ENCODE measurements at places on chromosomes 12 and 14.

DNA sequence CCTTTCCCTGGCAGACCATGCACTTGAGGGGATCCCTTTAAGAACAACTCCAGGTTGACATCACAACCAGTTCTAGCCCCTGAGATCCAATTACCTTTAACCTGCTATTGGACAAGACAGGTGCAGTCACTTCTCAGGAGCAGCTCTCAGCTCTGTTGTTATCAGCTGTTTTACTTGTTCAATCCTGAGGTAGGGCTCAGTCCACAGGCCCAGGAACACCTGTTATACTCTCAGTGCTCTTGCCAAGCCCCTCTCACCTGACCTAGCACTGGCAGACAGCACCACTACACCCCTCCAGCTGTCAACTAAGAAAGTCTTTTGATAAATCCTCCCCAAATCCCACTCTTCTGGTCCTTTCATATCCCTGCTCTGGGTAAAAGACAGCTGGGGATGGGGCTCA, 163.9 kb upstream of the TMTC2 start:
- DNase-seq = no peak

- peak; percentile 19 for DNase-seq
Measured at GRCh38 chr14:64725879-64726584, 21.8 kb downstream of the PLEKHG3 start.

DNA sequence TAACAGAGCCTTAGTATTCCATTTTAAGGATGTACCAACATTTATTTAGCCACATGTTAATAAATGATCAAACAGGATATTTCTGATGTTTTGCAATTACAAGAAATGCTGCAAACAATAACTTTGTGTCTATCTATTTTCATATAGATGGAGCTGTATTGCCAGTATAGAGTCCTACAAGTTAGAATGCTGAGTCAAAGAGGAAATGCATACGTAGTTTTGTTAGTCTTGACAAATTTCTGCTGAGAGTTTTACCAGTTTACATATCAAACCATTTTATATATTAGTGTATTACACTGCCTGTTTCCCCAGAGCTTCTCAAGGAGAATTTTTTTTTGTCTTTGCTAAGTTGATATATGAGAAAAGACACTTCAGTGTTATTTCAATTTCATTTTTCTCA, 541.7 kb downstream of the SLC16A7 start:
- no peak for DNase-seq

GRCh38 chr12:15931590-15932053, 20.5 kb downstream of the DERA start:
- no peak for DNase-seq

DNA sequence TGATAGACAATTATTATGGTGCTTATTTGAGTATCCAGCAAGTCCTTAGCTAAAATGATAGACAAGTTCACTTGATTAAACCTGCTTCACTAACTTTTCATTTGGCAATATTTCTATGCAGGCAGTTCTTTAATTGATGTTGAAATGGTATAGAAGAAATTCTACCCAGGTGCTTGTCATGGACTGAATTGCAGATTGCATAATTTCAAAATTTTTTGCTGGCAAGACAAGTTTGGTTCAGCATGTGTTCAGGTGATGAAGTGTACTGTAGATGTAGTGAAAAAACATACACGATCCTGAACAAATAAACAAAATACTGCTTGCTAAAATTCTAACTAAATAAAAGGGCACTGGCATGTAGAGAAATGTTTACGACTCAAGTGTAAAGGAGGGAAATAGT, 189.0 kb downstream of the FOXA1 start:
- no peak for DNase-seq

DNA sequence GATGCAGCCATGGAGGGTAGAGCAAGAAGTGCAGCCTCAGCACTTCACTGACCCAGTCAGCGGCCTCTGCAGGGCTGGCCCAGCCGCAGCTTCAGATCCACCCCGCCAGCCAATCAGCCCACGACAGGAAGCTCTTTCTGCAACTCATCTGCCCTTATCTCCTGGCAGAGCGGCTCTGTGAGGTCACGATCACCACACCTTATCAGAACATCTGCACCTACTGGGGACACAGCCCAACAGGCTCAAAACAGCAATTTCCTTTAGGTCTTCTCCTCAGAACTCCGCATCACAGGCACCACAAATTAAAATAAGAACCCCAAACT, 287.3 kb downstream of the BCL11B start:
- DNase-seq = no peak

DNA sequence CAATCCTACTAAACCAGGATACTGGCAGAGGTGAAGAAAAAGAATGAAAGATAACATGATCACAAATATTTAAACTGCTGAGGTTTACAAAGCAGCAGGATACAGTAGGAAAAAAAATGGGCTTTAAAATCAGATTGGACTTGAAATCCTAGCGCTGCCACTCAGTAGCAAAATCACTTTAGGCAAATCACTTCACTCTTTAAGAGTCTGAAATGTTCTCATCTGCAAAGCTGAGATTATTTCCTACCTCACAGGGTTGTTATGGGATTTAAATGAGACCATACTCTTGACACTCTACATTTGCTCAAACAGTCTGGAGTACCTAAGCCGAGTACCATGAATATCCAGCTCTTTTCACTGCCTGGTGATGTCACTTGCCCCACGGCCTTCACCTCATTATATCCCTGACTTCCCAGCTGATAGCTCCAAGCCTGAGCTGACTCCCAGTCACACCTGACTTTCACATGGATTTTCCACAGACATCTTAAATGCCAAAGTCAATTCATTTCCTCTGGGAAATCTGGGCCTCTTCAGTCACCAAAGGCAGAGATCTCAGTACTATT, 60.2 kb downstream of the UBR7 start:
- no peak for DNase-seq

DNA sequence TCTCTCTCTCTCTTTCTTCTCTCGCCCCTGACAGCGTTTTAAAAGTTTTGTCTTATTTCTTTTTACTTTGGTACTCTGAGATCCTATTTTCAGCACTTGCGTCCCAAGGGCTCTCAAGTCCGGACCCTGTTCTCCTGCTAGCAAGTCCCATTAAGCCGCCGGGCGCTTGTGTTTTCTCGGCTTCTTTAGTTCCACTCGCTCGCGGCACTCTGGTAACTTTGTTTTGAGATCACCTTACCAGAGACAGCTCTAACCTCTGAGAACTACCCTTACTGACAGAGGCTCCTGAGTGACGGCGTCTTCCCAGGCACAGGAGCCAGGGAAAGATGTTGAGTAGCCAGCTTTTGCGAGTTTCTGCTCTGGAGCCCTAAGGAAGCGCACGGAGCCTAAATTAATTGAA, 2.7 kb upstream of the MYF5 start:
- no peak for DNase-seq

DNA sequence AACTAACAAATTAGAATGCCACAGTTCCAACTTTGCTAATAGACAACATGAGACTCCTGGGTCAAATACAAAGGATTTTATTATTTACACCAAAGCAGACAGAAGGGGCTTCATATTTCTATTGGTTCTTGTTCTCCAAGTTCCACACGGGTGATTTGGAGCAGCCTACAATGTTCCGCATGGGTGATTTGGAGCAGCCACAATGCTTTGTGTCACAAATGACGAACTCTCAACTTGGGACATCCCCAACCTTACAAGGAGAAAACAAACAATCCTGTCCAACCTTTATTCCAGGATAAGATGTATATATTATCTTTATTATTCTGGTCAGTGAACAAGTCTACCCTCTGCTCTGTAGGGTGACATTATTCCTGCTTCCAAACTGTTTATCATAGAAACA, 694.3 kb upstream of the MGAT4C start:
- no peak for DNase-seq

GRCh38 chr14:68607081-68607866, 185.6 kb downstream of the ZFP36L1 start:
- DNase-seq = no peak

- DNase-seq = no peak
Measured at GRCh38 chr14:76664790-76665189, 96.5 kb upstream of the VASH1 start.

DNA sequence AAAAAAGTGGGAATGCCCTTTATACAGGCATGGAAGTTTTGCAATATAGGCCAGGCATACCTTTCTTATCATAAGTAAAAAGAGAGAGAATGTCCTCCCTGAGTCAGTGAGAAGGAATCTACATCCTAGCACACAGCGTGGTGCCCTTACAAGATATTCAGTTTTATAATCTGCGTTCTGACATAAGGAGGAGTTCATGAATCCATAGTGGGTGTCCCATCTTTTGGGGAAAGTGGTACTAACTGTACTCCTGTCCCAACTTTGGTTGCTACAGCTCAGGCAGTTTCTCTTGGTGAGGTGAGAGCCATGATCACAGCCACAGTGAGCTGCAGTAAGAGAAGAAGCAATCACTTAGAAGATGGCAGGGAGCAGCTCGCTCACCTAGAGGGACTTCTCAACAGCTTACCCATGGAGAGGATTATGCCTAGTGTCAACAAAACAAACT, 332.9 kb downstream of the BCAT1 start:
- DNase-seq = no peak

DNA sequence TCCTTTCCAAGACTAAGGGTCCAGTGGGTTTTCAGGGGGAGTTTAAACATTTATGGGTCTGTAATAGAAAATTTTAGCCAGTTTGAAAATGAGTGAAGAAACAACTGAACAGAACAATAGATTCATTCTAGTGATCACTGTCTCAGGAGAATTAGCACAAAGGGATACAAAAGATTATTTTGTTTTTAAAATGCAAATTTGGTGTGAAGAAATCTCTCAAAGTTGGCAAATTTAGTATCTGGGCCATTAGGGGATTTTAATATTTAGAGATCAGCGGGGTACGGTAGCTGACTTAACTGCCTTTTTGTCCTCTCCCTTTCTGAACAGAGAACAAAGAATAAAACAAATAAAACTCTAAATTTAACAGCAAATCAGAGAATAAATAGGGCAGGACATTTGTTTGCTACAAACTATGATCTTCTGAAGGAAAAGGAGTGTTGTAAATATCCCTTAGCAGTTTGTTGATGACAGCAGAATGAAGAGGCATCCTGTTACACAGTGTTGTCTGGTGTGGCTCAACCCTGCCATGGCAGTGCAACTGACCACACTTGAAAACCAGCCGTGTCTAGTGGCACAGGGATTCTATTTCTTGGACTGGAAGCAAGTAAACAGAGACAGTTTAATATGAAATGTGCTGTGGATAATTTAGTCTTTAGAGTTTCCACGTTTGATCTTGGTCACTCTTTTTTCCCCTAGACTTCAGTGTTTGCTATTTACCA, 46.3 kb upstream of the LRTM2 start:
- no peak for DNase-seq

GRCh38 chr14:90495357-90496276, 98.8 kb downstream of the CALM1 start:
- peak; percentile 67 for DNase-seq

DNA sequence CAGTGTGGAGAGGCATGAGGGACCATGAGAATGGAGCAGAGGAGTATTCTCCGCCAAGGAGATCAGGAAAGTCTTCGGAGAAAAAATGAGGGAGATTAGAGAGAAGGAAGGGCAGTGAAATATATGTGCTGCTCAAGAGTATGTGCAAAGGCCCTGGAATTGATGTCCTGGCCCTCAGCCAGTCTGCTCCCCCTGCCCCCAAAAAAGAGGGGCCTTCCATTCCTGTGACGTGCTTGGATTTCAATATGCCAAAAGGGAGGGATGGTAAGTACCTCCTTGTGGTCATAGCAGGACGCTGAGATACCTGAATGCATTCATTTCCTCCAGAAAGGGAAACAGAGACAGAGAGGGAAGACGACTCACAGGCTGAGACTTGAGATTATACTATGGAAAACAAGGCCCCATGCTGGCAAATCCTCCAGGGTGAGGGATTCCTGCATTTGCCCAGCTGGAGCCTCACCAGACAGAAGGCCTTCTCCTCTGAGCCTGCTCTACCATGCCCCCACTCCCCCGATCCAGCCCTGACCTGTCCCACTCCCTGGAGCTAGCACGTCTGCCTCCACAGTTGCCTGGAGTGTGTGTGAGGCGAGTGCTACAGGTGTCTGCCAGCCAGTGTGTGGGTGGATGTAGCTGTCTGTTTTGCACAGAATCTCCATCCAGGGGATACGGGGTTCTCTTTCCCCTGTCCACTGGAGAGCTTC, 3.9 kb upstream of the RARG start:
- DNase-seq = no peak

GRCh38 chr12:112370199-112370598, 12.0 kb downstream of the HECTD4 start:
- no peak for DNase-seq

GRCh38 chr12:84315926-84316325, 596.7 kb downstream of the SLC6A15 start:
- no peak for DNase-seq

DNA sequence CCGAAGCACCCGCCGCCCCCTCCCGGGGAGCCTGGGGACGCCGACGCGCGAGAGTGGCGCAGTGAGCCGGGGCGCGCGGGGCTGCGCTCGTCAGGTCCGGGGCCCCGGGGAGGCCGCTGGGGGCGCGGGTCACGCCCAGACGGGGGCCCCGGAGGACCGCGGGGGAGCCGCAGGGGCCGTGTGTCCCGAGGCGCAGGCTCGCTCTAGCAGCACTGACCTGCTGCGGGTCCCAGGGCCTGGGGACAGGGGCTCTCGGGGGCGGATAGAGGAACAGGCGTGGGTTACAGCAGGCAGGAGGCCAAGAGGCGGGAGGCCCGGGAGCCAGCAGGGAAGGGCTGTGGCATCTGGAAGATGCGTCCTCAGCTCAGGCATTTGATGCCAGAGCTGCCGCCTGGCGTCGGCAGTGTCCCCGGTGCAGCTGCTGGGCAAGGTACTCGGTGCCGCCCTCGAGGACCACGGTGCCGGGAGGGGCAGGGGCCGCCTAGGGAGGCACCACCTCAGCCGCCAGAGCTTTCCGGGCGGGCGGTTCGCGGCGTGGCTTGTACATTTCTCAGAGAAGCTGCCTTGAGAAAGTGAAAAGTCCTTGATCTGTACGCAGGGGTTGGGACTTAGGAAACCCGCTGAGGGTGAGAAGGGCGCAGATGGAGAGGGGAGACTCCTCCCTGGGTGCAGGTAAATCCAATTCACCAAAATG, 1.2 kb downstream of the WNT5B start:
- no peak for DNase-seq

Data from RWPE2 (cell line).